ENCODE measurements at places on chromosomes 2 and 18.
A peak's percentile ranks its signal among the peaks of the same experiment; 100 is the strongest.

- DNase-seq = no peak
These were observed 255.2 kb upstream of the NRP2 start for GRCh38 chr2:205427112-205427511.

- no peak for DNase-seq
These were observed 1080.7 kb upstream of the CHAC2 start for GRCh38 chr2:52686935-52687334.

GRCh38 chr2:241574911-241575623, 16.5 kb downstream of the BOK start:
- no peak for DNase-seq

DNA sequence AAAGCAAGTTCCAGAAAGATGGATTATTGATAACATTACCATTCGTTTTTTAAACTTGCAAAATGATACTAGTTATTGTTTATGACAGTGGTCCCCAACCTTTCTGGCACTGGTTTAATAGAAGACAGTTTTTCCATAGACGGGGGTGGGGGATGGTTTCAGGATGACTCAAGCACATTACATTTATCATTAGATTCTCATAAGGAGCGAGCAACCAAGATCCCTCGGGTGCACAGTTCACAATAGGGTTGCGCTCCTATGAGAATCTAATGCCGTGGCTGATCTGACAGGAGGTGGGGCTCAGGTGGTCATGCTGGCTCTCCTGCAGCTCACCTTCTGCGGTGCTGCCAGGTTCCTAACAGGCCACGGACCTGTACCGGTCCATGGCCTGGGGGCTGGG, 86.2 kb downstream of the BCL2 start:
- no peak for DNase-seq

DNA sequence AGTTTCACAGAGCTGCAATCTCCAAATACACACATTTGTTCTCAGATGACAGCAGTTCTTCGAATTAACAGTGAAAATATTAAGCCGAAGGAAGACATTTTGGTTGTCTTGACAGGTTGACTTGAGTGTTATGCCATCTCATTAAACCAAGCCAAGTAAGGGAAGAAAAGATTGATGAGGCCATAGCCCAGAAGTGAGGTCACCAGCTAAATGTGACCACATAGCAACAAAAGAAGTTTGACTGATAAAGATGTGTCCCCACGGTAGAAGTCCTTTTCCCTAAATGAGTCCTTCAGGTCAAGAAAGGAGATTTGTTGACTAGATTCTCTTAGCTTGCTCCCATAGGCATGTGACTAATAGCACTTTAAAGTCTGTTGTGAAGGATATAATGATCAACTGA, 156.1 kb downstream of the CDH20 start:
- DNase-seq = no peak

DNA sequence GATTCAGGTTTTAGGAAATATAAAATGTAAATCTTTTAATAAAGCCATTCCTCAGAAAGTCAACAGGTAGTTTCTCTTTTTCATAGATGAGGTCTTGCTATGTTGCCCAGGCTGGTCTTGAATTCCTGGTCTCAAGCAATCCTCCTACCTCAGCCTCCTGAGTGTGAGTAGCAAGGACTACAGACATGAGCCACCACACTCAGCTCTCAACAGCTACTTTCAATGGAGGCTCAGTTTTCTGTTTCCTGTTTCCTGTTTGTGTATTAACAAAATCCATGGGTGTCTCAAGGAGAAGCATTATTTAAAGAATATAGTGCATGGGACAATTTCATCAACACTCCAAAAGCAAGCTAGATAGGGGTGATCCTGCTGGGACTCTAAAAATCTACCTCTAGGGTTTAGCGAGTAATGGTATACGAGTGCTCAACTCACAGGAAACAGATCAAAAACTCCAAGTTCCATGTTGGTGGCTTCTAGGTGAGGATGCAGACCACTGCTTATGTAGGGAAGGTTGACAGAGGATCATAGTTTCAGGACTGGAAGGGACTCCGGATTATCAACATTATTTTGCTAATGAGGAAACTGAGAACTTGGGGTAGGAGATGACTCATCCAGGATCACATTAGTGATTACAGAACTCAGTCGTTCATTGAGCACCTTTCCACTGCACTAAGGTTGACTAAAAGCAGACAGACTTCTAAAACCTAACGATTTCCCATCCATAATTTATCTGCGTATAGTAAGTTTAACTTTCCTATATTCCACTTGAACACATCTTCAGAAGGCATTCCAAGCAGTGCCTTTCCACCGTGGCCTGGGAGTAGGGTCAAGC, 61.7 kb upstream of the WIPF1 start:
- DNase-seq = no peak

DNA sequence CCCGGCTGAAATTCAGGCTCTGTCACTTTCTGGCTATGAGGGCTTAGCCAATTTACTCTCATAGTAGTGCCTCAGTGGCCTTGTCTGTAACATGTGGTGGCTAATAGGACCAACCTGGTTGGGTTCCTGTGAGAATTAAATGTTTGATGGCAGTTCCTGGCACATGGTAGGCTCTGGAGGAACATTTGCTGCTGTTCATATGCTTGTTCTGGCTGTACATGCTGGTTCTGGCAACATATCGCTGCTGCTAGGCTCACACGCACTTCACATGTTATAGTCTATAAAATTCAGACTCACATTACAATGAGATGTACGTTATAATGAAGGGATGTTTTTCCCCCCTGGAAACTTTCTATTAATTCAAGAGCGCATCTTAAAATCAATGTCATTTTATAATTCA, 417.7 kb upstream of the GYPC start:
- no peak for DNase-seq

DNA sequence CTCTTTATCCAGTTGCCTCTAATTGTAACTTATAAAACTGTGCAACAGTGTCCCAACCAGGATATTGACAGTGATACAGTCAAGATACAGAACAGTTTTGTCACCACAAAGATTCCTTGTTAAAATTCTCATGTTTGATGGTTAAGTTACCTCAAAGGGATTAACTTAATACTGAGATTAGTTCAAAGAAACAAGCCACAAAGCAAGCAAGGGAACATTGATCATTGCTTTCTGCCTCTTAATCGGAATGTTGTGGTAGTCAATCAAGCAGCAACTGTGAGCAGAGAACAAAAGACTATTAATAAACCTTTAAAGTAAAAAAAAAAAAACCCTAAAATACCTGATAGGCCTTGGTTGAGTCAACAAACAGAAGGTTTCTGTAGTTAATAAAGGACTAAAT, 352.3 kb downstream of the PARD3B start:
- DNase-seq = no peak

GRCh38 chr2:238475034-238475433, 48.3 kb downstream of the ASB1 start:
- no peak for DNase-seq

- DNase-seq = no peak
These were observed 28.7 kb upstream of the SLC8A1 start for GRCh38 chr2:40480596-40480995.

DNA sequence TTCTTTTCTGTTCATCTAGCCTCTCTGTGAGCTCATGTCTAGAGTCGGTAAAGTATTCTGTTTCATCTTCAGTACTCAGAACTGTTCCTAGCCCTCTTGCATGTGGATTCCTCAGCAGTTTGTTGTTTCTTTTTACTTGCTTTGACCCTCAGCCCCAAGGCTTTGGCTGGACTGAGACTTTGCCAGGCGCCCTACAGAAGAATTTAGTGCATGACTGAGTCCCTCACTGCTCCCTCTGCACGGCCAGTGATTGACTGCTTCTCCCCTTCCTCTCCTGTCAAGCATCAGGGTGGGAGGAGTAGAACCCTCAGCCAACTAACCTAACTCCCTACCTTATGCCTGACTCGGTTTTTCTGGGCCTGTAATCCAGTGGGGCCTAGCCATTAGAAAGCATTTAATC, 109.8 kb downstream of the ESCO1 start:
- no peak for DNase-seq

- DNase-seq = no peak
These were observed 14.5 kb downstream of the SESTD1 start for GRCh38 chr2:179250095-179250494.

DNA sequence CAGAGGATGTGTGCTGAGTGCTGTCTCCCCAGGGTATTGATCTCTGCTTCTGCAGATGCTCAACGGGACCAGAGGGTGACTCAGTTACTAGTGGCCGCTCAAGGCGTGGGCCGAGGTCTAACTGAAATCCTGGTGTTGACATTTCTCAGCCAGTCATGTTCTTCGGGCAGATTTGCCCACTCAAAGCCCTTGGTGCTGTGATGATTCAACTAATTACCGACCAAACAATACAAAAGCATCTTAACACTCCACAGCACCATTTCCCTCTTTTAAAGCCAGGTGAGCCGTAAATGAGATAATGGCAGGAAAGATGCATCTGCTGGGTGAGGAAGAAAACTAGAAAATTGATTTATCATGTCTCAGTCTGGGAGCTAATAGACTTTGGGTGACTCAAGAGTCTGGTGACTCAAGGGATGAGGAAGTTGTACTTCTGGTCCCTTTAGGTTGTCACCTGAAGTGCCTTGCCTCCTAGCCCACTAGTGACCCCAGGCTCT, 32.7 kb upstream of the PRLH start:
- no peak for DNase-seq

- DNase-seq = no peak
These were observed 28.5 kb downstream of the DAPL1 start for GRCh38 chr2:158823486-158824237.

- peak; percentile 47 for DNase-seq
These were observed at the start of gene SNED1 for GRCh38 chr2:240997856-240998705. Gene SNED1 (plus strand): TSS chr2:240998618. CDS start chr2:240998838, 220 bp downstream.

GRCh38 chr18:79789901-79790890, 7.5 kb upstream of the KCNG2 start:
- DNase-seq = no peak

GRCh38 chr2:172253190-172254052, 150.7 kb upstream of the DLX2 start:
- DNase-seq = no peak

- DNase-seq = peak; percentile 60
These were observed 161.2 kb upstream of the SIX2 start for GRCh38 chr2:45170191-45171135.

- DNase-seq = no peak
These were observed 47.1 kb downstream of the LRRTM1 start for GRCh38 chr2:80257450-80257849.

DNA sequence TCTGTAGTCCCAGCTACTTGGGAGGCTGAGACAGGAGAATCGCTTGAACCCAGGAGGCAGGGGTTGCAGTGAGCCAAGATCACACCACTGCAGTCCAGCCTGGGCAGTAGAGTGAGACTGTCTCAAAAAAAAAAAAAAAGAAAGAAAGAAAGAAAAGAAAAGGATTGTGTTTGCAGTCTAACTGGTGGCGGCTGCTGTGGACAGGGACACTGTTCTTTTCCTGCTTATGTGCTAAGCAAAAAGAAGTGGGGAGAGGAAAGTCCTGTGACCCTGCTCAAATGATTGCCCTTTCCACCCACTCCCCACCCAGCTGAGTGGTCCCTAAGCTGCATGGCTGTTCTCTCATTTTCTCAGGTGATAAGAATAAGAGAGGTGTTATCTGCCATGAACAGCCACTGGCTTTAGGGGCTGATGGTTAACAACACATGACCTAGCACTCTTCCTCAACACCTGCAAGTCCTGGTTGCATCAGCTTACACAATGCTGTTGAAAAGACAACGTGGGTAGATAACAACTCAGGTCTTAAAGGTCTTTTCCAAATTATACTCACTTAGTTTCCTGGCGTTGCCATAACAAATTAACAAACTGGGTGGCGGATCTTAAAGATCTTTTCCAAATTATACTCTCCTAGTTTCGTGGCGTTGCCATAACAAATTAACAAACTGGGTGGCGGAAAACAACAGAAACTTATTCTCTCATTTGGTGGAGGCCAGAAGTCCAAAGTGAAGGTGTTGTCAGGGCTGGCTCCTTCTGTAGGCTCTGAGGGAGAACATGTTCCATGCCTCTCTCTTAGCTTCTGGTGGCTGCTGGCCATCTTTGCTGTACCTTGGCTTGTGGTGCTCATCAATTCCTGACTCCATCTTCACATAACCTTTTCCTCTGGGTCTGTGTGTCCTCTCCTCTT, 90.3 kb upstream of the RTN4 start:
- DNase-seq = no peak

DNA sequence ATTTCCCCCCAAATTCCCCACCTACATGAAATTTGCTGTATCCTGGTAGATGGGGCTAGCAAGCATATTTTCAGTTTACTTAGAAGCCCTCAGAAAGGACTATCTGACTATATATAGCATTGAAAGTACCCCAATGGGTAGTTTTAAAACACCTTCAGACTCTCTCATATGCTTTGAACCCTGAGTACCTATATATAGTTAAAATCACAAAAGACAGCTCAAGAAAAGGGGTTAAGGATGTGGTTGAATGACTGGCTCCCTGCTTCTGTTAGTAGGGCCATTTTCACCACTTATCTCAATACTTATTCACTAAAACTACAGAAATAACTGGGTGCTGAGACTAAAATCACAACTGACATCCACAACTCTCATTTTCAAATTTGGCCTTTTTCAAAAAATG, 18.5 kb downstream of the WDPCP start:
- DNase-seq = no peak

DNA sequence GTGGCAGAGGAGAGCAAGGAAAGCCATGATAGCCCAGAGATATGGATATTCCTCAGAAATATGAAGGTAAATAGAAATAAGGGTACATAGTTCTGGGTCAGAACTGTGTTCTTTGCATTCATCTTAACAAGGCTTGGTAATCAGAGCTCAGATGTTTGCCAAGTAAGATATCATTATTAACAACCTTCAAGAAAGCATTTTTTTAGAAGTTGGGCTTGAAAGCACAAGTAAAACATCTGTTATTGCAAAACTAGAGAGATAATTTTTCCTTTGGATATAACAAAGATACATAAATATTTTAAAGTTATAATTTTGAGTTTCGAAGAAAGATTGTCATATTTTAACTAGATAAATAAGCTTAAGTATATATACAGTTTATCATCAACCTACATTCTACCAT, 171.4 kb downstream of the ZNF804A start:
- no peak for DNase-seq

GRCh38 chr2:33730193-33730592, 131.1 kb upstream of the FAM98A start:
- no peak for DNase-seq

GRCh38 chr2:237320801-237321560, 93.0 kb downstream of the COL6A3 start:
- no peak for DNase-seq

DNA sequence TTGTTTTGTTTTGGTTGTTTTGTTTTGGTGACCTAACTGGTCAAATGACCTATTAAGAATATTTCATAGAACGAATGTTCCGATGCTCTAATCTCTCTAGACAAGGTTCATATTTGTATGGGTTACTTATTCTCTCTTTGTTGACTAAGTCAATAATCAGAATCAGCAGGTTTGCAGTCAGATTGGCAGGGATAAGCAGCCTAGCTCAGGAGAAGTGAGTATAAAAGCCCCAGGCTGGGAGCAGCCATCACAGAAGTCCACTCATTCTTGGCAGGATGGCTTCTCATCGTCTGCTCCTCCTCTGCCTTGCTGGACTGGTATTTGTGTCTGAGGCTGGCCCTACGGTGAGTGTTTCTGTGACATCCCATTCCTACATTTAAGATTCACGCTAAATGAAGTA, at the start of gene TTR:
TSS of gene TTR (plus strand) at position 250 of the 400 bp plus-strand sequence. CDS start at position 276, 26 bp downstream.
- no peak for DNase-seq

DNA sequence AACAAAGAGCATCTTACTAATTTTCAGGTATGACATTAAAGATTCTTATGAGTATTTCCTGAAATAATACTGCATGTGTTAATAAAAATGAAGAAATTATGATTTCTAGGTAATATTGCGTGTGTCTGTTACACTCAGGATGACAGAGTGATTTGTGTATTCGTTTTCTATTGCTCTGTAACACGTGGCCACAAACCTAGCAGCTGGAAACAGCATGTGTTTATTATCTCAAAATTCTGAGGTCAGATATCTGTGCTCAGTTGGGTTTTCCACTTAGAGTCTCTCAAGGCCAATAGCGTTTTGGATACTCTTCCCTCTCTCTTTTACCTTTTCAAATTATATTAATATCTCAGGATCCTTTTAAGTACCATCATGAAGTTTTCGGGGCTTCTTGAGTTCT, 667.9 kb upstream of the CDH7 start:
- DNase-seq = no peak

Data from SHP77 treated with DMSO at 0.1 percent for 48 hours (cell line).